NAMALWA (cell line): ENCODE measurements at places on chromosomes 1 and 21.

DNA sequence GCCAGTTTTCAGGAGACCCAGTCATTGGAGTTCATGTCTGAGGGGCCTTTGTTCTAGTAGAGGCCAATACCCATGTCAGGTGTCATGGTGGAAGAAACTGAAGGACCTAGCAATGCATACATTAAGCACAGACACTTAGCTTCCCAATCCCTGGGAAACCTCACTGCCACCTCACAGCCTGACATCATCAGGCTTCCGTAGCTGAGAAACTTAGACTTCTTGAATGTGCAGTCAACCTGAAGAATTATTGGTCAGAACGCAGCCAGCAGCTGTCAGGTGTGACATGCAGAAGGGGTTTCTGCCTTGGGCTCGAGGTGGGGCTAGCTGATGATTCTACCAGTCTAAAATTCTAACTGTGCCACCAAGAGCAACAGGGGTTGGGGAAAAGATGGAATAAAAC, 1.9 kb upstream of the ITPKB start:
- DNase-seq = peak; percentile 76

DNA sequence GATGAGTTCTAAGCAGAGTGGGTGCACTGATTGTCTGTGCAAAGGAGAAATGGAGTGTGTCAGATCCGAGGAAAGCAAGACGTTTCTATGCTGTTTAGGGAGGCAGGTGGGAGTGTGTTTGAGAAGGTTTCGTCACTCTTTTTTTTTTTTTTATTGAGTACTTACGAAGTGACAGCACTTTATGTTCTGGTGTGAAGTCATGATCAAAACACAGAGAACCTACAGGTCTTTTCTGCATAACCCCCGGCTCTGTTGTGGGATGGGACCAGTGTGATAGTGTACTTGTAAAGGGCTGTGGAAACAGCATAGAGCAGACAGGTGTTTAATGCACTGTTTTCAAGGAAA, 26.7 kb downstream of the MIA3 start:
- DNase-seq = no peak

DNA sequence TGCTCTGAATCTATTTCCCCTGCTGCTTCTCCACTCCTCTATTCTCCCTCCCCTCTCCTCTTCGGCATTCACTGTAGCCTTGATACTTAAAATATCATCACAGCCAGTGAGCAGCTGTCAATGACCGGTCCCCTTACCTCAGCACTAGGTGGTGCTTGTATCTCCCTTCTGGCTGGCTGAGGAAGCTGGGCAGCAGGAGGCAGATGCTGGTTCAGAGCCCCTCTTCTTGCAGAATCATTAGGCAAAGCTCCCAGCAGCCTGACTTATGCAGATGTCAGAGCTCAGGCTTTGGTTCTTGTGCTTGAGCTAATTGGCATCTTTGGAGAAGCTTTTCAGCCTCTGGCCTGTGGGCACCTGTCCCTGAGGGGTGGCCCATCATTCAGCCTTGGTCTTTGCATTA, 31.9 kb upstream of the KCNA2 start:
- no peak for DNase-seq

GRCh38 chr21:42463861-42464515, 32.0 kb downstream of the RSPH1 start:
- DNase-seq = peak; percentile 93

DNA sequence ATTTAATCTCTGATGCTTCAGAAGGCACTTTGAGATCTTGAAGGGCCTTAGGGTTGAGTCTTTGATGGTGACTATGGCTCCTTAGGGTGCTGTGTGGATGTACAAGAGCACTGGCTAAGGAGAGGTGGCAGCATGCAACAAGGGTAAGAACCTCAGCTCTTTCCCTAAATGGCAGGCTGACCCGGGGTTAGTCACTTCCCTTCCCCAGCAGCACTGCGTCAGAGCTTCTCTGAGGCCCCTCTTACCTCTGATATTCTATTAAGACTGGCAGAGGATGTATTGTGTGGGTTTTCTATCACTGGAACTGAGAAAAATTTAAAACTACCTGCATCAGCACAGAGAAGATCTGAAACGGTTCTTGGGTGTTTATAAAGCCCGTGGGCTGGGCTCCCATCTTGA, 11.8 kb downstream of the C1orf116 start:
- no peak for DNase-seq
